Naive thymus-derived CD4-positive, alpha-beta T cell (primary cell): ENCODE measurements at places on chromosomes 7 and 10. TPM values are rescaled to one million over a fixed set of nuclear protein-coding genes. Genes with fewer than 3 reads are reported as not detected.

Gene GIMAP4
- 405 TPM for polyA plus RNA-seq

Gene LEP
- not detected for polyA plus RNA-seq

- DNase-seq: no peak
Observed at GRCh38 chr10:61301575-61301974, 151.6 kb downstream of the TMEM26 start.

- DNase-seq: no peak
Observed at GRCh38 chr7:2359610-2360009, 5.0 kb downstream of the EIF3B start.

GRCh38 chr7:149832332-149833041, 5.7 kb upstream of the ZNF862 start:
- no peak for DNase-seq

- DNase-seq: no peak
Observed at GRCh38 chr7:150993511-150993910, 2.7 kb downstream of the NOS3 start.

Gene GOT1
- polyA plus RNA-seq: 14.4 TPM

Gene CFAP43
- polyA plus RNA-seq: not detected

DNA sequence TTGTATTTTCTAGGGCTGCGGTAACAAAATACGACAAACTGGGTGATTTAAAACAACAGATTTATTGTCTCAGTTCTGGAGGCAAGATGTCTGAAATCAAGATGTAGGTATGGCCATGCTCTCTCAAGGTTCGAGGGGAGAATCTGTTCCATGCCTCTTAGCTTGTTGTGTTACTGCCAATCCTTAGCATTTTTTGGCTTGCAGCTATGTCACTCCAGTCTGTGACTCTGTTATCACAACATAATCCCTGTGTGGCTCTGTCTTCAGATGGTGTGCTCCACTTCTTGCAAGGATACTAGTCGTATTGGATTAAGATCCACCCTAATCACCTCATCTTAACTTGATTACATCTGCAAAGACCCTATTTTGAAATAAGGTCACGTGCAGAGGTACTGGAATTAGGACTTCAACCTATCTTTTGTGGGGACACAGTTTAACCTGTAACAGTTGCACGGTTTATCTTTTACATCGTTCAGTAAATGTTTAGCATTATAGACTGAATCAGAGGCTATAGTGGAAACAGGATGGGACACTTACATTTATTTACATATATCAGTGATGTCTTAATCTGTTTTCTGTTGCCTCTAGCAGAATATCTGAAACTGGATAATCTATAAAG, 3.1 kb downstream of the C1GALT1 start:
- DNase-seq: no peak

Gene VPS26A
- polyA plus RNA-seq: 29.1 TPM

Gene CPA1
- not detected for polyA plus RNA-seq

DNA sequence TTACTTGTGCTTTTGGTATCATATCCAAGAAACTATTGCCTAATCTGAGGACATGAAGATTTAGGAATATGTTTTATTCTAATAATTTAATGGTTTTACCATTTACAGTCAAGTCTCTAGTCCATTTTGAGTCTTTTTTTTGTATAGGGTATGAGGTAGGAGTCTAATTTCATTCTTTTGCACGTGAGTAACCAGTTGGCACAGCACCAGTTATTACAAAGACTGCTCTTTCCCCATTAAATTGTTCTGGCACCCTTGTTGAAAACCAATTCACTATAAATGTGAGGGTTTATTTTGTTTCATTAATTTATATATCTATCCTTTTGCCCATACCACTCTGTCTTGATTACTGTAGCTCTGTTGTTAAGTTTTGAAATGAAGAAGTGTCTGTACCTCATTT, 381.6 kb downstream of the SUGCT start:
- no peak for DNase-seq

Gene ZNF789
- polyA plus RNA-seq: 9.5 TPM

- no peak for DNase-seq
Observed at GRCh38 chr7:37988721-37989650, 68.5 kb downstream of the EPDR1 start.

DNA sequence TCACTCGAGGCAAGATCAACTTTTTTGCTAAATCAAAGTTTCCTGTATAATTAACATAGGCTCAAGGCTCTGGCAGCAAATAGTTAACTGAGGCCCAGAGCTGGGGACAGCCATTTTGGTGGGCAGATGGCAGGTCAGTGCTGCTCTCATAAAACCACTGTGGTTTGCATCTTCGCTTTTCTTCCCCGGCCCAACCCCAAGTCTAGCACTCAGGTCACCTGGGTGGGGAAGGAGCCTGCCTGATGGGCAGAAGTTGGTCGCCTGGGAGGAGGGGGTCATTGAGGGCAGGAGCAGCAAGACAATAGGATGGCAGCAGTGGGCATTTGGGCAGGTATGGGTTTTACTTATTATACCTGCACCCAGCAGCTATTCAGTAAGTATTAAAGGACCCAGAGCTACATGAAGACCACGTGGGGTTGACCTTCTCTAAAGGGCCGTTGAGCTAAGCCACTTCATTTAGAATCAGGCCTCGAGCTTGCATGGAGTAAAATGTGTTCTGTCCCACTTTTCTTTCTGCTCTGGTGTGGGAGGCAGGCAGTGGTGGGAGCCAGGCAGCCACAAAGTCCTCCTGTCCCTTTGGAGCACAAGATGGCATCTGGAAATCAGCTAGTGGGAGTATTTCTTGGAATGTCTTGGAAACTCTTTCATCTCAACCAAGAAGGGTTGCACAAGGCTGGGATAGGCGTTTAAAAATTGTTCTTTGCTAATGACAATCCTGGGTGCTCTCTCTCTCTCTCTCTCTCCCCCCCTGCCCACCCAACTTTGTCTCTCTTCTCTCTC, 133.4 kb downstream of the SPAG6 start:
- DNase-seq: no peak

DNA sequence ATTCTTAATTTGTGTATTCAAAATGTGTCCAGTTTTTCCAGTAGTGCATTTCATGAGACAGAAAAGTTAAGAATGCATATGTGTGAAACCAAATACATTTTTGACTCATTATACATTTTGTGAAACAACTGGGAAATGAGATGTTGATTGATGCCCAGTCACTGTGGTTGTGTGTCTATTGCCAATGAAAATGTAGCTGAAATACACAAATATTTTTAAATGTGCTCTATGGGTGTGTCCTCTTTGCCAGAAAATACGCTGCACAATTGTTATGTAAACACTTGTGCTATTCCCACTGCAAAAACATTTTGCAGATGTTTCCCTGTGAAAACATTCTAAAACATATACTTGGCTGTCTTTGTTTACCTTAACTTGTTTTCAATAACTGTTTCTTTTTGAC, 395.2 kb downstream of the TFEC start:
- DNase-seq: no peak

Gene LRRC4
- 0.14 TPM for polyA plus RNA-seq

DNA sequence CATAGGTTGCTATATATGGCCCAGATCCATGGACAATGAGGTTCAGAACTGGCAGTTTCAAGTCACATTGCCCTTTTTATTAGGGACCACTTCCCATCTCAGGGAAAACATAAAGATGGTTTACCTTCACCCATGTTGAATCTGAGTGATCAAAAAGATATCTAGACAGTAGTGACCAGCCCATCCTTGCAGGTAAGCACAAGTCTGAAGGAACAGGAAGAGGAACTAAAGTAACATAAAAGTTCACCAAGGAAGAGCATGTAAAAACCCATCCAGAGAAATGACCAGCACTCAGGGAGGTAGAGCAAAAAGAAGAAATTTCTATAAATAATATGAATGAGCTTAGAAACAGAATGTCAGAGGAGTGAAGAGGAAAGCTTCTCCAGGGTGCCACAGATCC, 382.5 kb downstream of the PARD3 start:
- no peak for DNase-seq

Gene SPDYE2B
- polyA plus RNA-seq: not detected

Gene ITGB8
- not detected for polyA plus RNA-seq

GRCh38 chr7:37765872-37766525, 82.4 kb upstream of the NME8 start:
- DNase-seq: no peak

- peak; percentile 30 for DNase-seq
Observed at GRCh38 chr10:99435986-99436638, 5.7 kb upstream of the GOT1 start.

- DNase-seq: no peak
Observed at GRCh38 chr10:30422981-30423654, 10.9 kb upstream of the MAP3K8 start.

Gene CPEB3
- 1.2 TPM for polyA plus RNA-seq
